ENCODE measurements at places on chromosomes 2 and 18.

GRCh38 chr2:78811955-78812610 is 213.4 kb upstream of the REG3G start:
- no peak for DNase-seq

DNA sequence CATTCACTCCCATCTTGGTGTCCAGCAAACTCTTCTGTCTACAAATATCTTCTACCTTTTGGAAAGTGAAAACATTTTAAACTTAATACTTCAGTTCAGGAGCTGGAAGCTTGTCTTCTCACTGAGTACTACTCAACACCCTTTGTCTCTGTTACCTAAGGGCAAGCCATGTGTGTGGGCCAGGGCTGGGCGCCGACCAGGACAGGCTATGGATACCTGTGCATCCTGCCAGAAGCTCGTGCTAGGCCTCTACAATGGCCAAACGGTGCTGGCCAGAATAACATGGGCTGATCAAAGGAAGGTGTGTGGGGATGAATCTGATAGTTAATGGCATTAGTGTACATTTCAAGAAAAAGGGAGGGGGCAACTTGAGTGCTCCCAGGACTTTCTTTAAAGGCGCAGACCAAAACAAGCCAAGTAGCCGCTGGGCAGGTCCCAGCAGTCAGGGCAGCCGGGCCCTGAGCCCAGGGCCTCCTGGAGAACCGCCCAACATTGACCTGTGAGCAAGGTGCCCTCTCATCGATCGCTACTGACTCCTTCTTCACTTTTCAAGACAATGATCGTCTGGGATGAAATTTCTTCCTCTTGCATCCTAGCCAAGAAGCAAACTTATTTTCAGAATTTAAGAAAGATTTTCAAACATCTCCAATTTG is 29.0 kb upstream of the ID2 start:
- no peak for DNase-seq

GRCh38 chr2:52335727-52336126 is 1303.8 kb upstream of the NRXN1 start:
- peak; percentile 60 for DNase-seq

GRCh38 chr2:239168575-239168974 is 232.2 kb downstream of the HDAC4 start:
- no peak for DNase-seq

- DNase-seq = no peak
Measured at GRCh38 chr18:31684279-31685096, at the start of gene B4GALT6. Gene B4GALT6 (minus strand): TSS chr18:31684581. CDS start chr18:31684426, 155 bp downstream.

DNA sequence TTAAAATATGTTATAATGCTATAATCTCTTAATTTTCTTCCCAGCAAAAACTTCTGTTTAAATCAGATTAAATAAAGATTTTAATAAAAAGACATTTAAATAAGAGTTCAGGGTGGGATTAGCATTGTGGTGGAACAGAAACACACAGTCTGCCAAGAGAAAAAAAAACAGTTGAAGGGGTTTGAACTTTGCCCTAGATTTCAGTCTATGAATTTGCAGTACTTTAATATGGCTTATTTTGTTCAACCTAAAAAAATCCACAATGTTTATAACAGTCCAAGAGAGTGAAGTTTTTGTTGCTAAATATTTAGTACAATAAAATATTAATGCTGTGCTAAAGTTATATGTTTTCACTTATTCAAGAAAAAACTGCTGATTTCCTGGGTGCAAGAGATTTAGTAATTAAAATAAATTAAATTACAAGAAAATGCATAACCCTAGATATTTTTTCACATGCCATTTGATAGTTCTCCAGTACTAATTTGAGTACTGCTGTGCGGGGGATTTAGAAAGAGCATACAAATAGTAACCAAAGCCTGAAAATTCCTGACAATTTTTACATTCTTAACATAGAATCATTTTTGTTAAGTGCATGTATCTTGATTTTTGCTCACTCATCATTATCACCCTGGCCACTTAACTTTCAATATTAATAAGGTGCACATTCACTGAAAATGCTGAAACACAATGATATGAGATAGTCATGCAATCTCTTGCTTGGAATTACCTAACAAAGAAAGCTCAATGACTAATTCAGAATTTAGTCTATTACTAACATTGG is 52.6 kb downstream of the SLC40A1 start:
- DNase-seq = no peak

DNA sequence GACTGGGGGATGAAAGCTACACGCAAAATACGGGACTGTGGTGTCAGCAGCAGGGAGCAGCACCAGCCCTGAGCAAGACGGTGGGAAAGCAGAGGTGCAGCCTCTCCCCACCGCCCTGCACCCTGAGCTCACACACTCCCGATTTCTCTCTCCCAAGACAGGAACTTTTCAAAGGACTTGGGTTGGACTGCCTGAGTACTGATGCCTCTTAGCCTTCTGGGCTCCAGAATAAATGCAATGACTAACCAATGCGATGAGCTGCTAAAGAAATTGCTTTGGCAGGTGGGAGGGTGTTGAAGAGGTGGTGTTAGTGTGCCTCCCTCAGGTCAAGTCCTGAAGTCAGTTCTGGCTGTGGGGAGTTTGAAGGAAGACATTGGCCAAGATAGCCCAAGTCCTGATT is 9.6 kb downstream of the TRIM54 start:
- no peak for DNase-seq

GRCh38 chr18:31248783-31249521 is 69.0 kb upstream of the DSG1 start:
- DNase-seq = no peak

- no peak for DNase-seq
Measured at GRCh38 chr2:150351922-150352321, 135.5 kb downstream of the RND3 start.

GRCh38 chr18:67670024-67670543 is 153.6 kb upstream of the DSEL start:
- DNase-seq = no peak

- DNase-seq = no peak
Measured at GRCh38 chr2:186713691-186714090, 19.8 kb downstream of the FAM171B start.

- no peak for DNase-seq
Measured at GRCh38 chr18:43649649-43650357, 372.5 kb upstream of the SYT4 start.

DNA sequence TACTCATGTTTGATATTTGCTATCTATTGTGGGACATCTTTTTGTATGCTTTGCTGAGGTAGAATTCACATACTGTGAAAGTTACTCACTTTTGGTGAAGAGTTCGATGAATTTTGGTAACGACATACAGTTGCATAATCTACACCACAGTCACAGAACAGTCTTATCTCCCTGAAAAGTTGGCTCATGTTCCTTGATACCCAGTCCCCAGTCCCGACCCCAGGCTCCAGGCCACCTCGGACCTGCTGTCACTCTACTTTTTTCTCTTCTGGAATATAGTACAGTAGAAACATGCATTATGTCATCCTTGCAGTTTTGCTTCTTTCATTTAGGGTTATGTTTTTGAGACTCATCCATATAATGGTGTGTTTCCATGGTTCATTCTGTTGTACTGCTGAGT is 191.7 kb downstream of the FAM210A start:
- no peak for DNase-seq

DNA sequence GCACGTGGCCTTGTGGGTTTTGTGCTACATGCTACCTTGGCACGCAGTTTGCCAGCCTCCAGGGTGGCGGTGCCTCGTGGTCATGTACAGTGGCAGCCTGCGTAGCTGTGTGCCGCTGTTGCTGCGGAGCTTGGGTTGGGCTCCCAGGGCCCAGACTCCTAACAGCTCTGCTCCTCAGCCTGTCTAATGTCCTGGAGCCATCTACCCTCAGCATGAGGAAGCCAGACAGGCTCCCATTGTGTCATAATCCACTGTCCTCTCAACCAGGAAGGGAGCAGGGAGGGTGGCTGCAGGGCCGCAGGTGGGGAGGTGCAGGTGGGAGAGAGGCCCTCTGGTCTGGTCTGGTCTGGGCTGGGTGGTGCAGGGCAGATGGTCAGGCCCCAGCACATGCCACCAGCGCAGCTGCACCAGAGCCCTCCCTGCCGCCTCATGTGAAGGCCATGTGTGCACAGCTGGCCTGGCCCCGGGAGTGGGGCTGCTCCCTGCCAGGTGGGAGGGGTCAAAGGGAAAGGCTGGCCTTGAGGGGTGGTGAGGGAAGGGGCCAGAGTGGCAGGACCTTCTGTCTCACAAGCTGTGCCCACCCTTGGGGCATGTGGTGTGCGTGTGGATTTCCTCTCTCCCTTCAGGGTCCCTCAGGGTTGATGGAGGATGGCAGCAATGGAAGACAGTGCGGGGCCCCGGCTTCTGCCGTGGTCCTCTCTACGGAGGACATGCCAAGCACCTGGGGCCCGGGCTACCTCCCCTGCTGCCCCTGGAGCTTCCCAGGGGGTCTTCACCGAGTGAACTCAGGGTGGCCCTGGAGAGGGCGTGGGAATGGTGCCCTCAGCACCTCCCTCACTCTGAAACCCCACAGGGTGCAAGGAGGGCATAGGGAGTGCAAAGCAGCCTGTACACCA is 4.8 kb downstream of the ATOH8 start:
- DNase-seq = no peak

GRCh38 chr2:199119796-199120195 is 337.9 kb downstream of the SATB2 start:
- DNase-seq = no peak

- DNase-seq = no peak
Measured at GRCh38 chr2:108129636-108130035, 110.1 kb upstream of the SULT1C3 start.

DNA sequence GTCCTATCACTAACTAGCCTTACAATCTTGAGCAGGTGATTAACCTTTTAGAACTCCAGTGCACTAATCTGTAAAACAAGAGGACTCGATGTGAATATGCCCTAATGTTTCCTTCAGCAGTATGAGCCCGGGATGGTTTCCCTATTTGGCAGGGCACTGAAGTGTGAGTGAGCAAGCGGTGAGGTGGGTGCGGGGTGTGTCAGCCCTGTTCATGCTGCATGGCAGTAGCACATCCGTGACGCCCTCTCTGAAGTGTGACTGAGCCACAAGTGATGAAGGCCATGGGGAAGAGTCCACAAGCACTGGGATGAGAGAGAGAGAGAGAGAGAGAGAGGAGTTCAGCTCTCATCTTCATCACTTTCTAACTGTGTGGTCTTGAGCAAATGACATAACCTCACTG is 168.7 kb downstream of the SETBP1 start:
- no peak for DNase-seq

GRCh38 chr18:73979742-73980141 is 167.9 kb downstream of the FBXO15 start:
- DNase-seq = no peak

DNA sequence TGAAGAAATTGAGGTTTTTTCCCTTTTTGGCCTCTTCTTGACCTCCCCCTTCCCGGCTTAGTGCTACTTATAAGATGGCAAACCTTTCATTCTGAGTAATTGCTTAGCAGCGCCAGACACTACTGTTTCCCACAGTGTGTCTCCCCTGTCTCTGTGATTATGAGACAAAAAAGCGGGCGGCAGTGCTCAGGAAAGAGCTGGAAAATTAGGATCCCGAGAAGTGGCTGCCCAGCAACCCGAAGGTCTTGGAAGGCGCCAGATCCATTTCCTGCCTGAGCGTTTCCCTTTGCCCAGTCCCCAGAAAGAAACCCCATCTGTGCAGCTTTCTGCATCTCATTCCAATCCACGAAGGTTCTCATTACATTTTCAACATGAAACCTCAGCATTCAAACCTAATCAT is 191.9 kb upstream of the APCDD1 start:
- no peak for DNase-seq

DNA sequence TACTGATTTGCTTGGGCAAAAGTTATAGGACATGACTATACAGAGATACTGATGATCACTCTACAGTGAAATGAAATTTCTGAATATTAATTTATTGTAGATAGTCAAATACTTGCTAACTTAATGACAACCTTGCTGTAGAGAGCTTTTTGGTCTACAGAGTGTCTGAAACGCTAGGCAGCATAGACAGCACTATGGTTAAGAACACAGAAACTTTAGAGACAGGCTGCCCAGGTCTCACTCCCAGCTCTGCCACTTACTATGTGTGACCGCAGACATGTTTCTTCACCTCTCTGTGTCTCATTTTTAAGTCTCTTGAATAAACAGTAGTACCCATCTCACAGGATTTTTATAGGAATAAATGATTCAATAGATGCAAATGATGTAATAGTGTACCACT is 247.0 kb downstream of the TCF4 start:
- DNase-seq = no peak

- DNase-seq = no peak
Measured at GRCh38 chr2:232927032-232927792, 57.1 kb downstream of the SNORC start.

DNA sequence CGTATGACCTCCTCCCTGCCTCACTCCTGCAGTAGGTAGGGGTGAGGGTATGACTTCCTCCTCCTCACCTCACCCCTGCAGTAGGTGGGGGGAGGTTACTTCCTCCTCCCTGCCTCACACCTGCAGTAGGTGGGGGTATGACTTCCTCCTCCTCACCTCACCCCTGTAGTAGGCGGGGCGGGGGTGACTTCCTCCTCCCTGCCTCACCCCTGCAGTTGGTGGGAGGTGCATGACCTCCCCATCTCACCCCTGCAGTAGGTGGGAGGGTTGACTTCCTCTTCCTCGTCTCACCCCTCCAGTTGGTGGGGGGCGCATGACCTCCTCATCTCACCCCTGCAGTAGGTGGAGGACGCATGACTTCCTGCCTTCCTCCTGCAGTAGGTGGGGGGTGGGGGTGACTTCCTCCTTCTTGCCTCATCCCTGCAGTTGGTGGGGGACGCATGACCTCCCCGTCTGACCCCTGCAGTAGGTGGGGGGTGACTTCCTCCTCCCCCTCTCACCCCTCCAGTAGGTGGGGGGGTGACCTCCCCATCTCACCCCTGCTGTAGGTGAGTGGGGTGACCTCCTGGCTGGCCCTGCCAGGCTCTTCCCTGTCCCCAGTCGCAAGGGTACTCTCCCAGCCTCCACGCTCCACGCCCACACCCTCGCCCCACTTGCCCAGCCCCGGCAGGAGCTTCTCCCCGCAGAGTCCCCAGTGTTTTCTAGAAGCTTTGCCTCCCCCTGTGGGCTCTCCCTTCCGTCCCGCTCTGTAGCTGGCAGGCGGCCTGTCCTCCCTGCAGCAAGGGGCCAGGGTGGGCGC is 39.3 kb downstream of the TSHZ1 start:
- DNase-seq = no peak

DNA sequence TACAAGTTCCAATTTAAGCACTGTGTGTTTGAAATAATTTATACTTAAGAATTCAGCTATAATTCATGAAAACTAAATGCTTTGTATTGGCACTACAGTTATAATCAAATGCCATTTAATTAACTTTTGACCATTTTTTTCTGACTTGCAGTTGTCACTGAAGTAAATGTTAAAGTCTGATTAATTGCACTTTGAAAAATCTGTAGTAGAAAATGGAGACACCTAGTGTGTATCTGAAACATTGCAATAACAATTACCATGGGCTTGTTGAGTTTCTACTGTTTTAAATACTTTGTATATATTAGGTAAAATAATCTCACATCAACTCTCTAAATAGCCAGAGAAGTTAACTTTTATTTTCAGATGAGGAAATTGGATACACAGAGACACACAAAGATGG is 458.6 kb upstream of the FSIP2 start:
- peak; percentile 38 for DNase-seq
